ENCODE measurements at places on chromosomes 2 and 18.

- no peak for DNase-seq
These were observed 26.3 kb upstream of the MOCOS start for GRCh38 chr18:36160959-36161371.

- DNase-seq = no peak
These were observed 86.0 kb downstream of the OSBPL6 start for GRCh38 chr2:178280244-178280852.

DNA sequence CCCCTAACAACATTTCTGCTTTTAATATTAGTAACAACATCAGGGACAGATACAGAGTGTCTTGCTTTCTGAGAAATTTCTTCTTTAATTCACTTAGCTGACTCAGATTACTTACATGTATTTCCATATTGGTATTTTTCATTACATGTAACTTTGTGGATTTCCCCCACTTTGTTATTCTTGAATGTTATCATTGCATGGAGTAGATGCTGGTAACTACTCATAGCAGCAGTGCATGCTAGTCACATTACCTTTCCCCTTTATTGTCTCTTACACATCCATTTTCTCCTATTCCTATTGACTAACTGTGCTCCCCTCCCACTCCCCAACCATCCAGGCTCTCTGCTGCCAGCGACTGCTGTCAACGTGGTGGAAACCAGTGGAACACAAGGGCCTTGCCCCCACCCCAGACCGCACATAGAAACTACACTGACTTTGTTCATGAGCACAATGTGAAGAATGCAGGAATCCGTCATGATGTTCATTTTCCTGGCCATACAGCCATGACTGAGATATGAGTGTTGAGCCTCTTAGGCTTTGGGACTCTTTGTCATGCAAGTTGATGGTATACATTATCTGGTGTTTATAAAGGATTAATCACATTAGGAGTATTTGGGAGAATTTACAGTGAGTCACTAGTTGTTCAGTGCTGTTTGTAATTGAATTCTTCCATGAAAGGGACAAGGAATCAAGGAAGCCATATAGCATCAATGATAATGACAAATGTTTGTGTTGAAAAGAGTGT lies 91.0 kb downstream of the EPB41L5 start:
- DNase-seq = peak; percentile 88

GRCh38 chr2:164323978-164324377 lies 297.3 kb downstream of the GRB14 start:
- no peak for DNase-seq

DNA sequence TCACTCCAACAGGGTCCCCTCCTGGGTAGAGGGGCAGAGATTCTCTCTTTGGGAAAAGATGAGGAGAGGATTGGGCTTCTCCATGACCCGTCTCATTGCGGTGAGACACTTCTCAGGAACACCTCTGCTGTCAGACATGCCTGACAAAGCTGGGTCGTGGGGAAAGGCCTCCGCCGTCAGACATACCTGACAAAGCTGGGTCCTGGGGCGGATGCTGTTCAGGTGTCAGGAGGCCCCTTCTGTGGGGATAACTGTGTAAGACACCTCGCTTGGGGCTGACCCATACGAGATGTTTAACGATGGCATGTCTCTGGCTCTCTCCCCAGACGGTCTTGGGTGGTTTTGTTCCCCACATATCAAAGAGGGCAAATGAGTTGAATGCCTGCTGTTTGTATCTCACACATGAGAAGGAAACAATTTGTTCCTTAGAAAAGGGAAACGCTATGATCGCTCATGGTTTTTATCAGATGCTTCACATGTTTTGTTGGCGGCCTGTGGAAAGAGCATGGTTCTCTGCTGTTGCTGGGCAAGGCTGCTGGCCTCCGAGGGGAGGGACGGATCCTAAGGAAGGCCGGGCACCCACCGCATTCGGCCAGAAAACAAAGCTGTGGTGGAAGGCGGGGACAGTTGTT lies 40.8 kb upstream of the PXDN start:
- no peak for DNase-seq

All from HS-5 (cell line).